ENCODE measurements at places on chromosomes 1 and 21.
A peak's percentile ranks its signal among the peaks of the same experiment; 100 is the strongest.

GRCh38 chr1:5597991-5598823, 394.0 kb downstream of the NPHP4 start:
- DNase-seq, result no peak

DNA sequence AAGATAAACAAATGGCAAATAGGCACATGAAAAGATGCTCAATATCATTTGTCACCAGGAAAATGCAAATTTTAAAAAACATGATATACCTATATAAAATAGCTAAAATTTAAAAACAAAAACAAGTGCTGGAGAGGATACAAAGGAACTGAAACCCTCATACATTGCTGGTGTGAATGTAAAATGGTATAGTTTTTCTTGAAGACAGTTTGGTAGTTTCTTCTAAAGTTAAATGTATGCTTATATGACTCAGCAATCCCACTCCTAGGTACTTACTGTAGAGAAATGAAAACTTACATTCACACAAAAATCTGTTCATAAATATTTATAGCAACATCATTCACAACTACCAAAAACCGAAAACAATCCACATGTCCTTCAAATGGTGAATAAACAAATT, 11.2 kb downstream of the TAF12 start:
- no peak for DNase-seq

DNA sequence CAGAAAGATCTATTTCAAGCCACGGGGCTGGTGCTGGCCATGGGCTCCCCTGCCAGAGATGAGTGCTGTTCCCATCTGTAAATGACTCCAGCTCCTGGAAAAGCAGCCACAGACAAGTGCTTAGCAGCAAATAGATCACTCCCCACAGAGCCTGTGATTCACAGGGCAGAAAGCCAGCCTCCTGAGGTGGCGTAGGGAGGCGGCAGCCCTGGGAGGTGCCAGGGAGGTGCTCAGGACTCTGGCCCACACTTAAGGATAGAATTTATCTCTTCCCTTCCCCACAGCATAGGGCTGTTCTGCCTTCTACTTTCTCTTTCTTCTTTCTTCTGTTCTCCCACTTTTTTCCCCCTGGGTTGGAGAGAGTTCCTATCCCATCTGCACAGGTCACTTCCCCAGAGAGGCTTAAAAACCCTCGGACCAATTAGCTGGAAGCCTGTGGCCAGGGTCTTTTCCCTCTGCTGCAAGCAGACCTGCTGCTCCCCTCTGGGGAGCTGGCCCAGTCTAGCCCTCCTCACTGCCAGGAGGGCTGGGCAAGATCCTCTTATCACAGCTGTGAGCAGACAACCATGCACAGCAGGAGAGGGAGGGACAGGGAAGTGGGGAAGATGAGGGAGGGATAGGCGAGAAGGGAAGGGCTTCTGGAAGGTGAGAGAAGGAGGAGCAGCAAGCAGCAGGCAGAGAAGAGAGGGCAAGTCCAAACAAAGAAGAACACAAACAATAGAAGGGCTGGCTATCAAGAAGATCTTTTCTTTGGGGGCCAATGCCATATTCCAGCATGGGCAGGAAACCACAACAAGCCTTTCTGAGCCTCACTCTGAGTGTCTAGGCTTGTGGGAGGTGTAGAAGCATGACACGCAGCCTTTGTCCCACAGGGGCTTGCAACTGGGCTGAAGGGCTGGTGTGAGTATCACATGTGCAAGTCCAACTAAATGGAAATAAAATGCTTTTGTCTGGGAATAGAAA, 41.0 kb downstream of the KCND3 start:
- no peak for DNase-seq

DNA sequence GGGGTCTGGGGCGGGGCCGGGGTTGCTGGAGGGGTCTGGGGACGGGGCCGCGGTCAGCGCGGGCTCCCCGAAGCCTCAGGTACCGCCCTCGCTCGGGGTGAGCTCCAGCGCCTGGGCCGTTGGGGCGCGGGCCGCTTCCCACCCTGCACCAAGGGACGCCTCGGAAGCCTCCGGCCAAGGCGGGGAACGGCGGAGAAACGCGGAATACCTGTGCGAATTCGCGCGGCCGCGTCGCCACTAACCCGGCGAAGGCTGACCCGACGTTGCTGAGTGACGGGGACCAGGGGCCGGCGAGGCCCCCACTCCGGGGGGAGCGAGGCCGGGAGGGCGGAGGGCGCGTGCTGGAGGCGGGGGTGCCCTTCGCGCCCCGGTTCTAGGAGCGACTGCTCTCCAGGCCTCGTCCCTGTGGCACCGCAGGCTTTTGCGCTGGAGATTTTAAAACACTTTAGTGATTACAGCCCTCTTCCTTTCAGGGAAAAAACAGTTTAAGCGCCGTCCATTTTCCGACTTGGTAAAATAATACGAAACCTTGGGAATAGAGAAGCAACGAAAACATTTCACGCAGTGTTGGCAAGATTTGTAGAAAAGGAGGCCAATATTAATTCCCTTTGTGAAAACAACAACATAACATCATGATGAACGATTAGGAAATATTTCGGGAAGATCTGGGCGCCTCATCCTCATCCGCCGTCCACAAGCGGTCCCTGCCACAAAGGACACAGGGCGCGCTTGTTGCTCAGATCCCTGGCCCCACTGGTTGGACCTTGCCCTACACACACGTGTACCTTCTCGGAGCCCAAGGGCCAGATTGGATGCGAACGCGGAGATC, 971 bp upstream of the GNG4 start:
- DNase-seq, result no peak

DNA sequence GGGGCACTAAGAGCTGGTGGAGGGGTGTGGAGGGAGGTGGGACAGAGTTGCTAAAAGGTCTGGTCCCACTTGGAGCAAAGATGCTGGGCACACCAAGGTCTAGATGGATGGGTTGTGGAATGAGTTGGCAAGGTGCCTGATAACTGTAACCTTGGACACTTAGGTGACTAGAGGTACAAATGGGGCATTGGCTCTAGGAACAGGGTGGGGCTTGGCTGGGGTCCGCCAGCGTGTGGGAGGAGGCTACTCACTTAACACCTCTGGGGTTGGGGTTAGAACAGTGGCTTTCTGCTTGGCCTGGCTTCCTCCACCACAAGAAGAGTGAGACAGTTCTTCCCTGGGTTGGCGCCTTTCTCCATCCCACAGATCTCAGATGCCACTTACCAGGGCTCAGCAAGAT, 17.2 kb downstream of the KCNA2 start:
- DNase-seq, result no peak

DNA sequence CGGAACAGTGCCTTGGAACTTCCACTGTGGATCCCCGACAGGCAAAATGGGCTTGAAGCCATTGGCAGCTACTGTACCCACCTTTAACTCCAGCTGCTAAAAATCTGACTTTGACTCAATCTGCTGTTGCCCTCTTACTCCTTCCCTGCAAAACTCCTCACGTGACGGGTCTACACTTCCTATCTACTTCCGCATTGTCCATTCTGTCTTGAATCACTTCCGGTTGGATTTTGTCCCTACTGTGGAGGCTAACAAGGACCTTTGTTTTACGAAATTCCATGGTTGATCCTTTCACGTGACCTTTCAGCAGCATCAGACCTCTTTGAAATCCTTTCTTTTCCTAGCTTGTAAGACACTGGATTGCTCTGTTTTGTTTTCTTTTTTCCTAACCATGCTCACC, 268.4 kb downstream of the PRDM2 start:
- no peak for DNase-seq

DNA sequence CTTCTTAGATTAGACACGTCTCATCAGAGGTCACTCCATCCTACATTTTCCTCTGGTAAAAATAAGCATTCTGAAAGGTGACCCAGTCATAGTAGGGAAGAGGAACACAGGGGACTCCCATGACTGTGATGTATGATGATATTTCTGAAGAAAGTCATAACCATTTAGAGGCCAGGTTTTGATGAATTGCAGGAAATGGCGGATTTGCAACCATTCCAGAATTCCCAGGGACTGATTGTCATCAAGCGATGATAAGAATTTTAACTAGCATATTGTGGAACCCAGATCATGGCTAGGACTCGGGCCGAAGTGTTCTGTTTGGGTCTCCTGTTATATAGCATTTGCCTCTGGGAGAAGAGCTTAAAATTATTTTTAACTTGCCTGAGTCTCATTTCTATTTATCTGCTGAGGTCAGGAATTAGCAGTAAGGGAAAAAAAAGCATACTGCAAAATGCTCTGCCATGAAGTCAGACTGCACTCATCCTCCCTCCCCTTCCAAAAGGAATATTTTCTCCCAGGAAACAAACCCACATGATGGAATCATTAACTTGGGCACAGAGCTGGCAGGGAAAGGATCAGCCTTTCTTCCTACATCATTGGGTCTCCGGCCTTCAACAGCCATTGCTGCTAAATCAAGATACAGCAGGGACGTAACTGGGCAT, 286.7 kb downstream of the HLX start:
- DNase-seq, result no peak

DNA sequence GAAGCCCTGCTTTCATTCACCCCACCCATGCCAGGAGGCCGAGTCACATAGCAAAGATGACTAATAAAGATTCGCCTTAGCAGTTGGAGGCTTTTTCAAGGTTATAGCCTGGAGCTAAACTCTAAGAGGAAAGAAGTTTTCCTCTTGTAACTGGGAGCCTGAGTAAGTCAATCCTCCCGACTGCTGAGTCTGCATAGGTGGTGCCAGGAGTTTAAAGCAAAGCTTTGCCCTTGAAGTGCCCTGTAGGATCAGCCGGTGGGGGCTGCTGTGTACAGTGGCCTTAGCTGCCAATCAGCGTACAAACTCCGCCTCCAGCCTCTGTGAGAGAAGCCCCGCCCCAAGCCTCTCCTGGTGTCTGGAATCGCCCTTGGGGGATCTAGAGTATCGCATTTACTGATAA, 147.5 kb upstream of the SPATA6 start:
- no peak for DNase-seq

- DNase-seq, result no peak
Observed at GRCh38 chr21:34946385-34946840, 102.7 kb downstream of the RUNX1 start.

DNA sequence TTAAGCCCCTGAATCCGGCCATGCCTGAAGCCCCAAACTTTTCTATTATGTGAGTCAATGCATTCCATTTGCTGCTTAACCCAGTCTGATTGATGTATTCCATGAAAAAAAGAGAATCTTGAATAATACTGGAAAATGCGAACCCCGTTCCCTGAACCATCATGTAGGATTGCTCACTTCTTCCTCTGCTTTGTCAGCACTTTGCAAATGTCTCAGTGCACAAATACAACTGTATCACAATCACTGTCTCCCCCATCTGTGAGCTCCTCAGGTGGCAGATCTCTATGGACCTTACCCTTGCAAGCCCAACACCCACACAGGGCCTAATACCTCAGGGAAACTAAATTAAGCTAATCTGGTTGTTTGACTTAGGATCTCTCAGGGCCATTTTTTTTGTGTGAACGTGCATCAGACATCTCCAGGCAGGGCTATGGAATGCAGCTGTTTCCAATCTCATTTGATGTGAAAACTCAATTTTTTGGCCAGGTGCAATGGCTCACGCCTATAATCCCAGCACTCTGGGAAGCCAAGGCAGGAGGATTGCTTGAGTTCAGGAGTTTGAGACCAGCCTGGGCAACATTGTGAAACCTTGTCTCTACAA, 2.1 kb upstream of the RCAN3 start:
- no peak for DNase-seq

- no peak for DNase-seq
Observed at GRCh38 chr1:4010284-4010683, 110.2 kb upstream of the C1orf174 start.

DNA sequence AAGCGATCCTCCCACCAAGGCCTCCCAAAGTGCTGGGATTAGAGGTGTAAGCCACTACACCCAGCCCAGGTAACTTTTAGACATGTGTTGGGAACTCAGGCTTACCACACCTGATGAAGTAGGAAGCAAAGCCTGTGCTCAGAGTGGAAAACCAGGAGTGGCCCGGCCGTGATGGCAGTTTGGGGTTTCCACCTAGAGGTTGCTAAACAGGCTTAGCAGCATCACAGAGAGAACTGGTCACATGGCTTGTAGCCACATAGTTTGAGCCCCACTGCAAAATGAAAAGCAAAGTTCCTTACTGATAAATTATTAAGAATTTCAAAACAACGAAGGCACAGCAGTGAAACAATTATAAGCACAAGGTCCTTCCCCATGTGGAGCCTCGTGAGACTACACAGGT, 142.6 kb upstream of the CXADR start:
- DNase-seq, result no peak

DNA sequence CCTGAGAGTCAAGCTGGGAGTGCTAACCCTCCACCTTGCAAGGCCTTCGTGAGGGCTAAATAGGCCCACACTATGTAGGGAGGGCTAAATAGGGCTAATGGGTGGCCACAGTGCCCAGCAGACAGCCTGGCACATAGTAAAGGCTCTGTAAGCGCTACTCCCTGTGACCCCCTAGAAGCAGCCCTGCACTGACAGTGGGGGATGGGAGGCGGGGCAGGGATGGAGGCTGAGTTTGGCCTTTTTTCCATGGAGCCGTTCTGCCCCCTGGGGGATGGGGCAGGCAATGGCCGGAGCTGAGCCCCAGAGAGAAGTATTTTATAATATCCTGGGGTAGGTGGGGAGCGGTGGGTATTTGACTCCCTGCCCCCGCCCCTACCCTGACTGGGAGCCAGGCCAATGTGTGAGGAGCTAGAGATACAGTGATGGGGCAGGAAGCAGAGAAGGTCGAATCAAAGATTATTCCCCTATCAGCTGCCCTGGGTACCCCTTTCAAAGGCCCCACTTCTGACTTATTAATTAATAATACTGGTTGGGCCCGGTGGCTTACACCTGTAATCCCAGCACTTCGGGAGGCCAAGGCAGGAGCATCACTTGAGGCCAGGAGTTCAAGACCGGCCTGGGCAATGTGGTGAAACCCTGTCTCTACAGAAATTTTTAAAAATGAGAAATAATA, 42.3 kb downstream of the LACTBL1 start:
- peak; percentile 55 for DNase-seq

DNA sequence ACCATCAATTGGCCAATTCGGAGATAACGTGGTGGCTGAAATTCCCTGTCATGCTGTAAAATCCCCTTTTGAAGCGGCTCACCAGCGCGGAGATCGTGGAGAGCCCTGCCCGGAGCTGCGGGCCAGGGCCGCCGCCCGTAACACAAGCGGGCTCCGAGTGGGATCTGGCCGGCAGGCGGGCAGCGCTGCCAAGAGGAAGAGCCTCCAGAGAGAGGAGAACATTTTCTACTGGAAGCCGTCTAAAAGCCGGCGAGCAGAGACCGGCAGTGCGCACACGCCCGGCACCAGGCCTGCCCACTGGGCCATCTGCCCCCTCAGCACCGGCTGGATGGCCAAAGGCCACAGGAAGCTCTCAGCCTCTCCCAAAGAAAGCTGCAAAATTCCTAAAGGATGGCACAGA, 15.5 kb downstream of the SSBP3 start:
- no peak for DNase-seq

GRCh38 chr1:174008269-174008668, 13.9 kb downstream of the RC3H1 start:
- DNase-seq, result no peak

DNA sequence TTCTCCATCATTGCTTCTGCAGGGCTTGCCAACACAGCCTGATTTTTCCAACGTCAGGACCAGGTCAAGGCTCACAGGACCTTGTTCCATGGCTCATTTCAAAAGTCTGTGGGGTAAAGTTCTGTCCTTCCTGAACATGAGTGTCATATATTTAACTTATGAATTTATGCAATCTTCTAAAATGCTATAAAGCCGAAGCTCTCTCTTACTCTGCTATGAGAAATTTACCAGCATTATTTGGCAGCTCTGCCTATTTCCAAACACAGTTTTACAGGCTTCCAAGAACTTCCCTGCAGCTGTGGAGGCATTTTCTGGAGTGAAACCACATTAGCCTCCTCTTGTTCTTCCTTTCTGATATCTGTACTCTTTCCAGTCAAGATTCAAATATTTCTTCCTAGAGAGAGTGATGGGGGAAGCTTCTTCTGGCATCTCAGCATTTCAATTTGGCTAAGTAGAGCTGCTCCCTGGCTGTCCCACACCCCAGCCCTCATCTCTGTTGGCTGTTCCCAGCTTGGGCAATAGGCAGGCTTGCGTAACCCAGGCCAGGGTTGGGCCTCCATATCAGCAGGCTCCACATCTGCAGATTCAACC, 15.6 kb upstream of the HMGCS2 start:
- DNase-seq, result peak; percentile 13

Measured in hematopoietic multipotent progenitor cell treated with erythropoietin and hydrocortisone succinate and interleukin-3 and kit ligand, for 8 days (in vitro differentiated cells).